Activated CD4-positive, alpha-beta memory T cell treated with anti-CD3 and anti-CD28 coated beads, Interleukin-2, amount 10 ng/mL, durations not matched to agents 7 days and 5 days (primary cell): ENCODE measurements at places on chromosomes 6 and 20.
A peak's percentile ranks its signal among the peaks of the same experiment; 100 is the strongest.

DNA sequence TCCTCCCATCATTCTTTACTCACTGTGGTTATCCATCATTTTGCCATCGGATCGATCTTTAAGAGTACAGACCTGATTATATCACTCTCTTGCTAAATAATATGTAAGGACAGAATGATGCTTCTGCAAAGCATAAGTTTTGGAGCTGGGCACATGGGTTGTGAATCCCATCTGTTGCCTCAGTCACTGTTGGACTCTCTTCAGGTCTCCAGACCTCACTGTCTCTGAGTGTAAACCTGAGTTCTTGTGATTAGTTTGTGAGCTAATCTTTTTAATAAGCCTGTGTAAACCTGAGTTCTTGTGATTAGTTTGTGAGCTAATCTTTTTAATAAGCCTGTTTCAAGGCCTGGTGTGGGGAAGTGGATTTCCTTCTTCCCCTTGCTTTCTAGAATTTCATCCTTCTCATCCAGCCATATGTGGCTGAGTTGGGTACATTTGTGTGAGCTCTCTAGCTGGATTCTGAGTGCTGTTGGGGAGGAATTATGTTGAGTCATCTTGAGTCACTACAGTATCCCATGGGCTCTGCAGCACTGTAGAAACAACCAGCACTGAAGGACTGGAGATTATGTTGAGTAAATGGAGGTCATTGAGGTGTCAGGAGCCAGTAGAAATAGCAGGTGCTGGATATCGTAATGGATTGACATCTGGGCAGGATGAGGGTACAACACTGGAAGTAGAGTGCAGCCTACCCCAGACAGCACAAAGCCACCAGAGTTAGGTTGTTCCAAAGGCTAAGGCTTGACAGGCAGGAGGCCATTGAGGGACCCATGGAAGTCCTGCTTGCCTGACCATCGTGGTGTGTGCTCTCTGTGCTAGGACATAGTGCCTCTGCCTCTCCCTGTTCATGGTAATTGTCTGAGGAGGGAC lies 52.4 kb downstream of the SCAND1 start:
- DNase-seq, result no peak

- DNase-seq, result no peak
Observed at GRCh38 chr20:11675920-11676629, 241.6 kb upstream of the BTBD3 start.

- no peak for DNase-seq
Observed at GRCh38 chr6:30122515-30122914, 9.6 kb upstream of the TRIM31 start.

DNA sequence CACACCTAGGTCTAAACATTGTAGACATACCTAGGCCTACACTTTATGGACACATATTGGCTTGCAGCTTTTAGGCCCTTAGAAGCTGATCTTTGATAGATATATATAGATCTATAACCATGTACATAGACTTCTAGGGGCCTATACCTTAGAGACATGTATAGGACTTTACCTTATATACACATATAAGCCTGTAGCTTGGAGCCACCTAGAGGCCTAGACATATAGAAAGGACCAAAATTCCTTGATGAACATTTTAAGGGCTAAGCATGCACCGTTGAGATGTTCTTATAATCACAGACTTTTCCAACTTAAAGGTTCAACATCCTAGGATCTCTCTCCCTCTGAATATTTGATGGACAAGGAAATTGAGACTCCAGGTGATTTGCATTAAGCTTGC lies 371.7 kb upstream of the SASH1 start:
- no peak for DNase-seq

- no peak for DNase-seq
Observed at GRCh38 chr6:104256646-104257045, 603.1 kb downstream of the HACE1 start.

GRCh38 chr20:59006864-59007664 lies at the start of gene CTSZ:
TSS of gene CTSZ (minus strand) at chr20:59007254. CDS start at chr20:59007128, 126 bp downstream.
- DNase-seq, result peak; percentile 61

- DNase-seq, result no peak
Observed at GRCh38 chr6:136250686-136251008, 536 bp upstream of the MTFR2 start.
